ENCODE measurements at places on chromosomes 3 and 15. TPM values are rescaled to one million over a fixed set of nuclear protein-coding genes. Genes with fewer than 3 reads are reported as not detected.

DNA sequence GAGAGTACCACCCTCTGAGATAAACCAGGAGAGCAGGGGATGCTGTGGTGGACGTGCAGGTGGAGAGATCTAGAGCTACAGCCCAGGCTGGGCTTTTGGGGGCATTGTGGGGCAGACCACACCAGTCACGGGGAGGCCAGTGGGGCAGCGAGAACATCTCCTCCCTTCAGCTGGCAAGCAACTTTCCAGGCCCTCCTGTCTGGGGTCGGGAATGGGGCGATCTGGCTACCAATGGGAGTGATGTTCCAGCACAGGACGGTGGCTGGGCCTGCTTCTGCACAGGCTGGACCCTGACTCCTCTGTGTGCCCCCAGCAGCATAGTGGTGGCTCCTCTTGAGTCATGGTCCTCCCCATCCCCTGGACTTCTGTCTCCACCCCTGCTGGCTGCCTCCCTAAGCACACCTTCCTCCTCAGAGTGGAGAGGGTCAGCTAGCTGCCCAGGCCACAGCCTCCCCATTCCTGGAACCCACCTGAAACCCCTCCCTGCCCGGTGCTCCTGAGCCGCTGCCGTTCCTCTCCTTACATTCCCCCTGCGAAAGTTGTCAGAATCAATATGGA lies 16.1 kb downstream of the IRAK2 start:
- H3K27me3 ChIP-seq: no peaks in the 10 kb centered on the region
- no peak overlapping the region for H3K27ac ChIP-seq
- H3K4me1 ChIP-seq: peaks cover 3% of the 10 kb centered on the region
- H3K4me3 ChIP-seq: no peak overlapping the region
- no peaks in the 10 kb centered on the region for H3K36me3 ChIP-seq

DUOX1 gene
- 0.68 TPM for total RNA-seq

DNA sequence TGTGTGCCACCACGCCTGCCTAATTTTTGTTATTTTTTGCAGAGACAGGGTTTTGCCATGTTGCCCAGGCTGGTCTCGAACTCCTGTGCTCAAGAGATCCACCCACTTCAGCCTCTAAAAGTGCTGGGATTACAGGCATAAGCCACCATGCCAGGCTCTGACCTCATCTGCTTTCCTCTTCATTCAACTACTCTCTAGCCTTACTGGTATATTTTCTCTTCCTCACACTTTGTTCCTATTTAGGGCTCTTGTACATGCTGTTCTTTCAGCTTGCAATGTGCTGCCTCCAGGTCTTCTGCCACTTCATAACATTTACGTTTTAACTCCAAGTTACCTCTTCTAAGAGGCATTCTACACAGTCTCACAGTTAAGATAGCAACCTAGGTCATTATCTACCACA lies 34.9 kb downstream of the PIK3CB start:
- peaks cover 22% of the 10 kb centered on the region for H3K4me1 ChIP-seq
- no peak for DNase-seq
- no peaks in the 10 kb centered on the region for H3K36me3 ChIP-seq

DNA sequence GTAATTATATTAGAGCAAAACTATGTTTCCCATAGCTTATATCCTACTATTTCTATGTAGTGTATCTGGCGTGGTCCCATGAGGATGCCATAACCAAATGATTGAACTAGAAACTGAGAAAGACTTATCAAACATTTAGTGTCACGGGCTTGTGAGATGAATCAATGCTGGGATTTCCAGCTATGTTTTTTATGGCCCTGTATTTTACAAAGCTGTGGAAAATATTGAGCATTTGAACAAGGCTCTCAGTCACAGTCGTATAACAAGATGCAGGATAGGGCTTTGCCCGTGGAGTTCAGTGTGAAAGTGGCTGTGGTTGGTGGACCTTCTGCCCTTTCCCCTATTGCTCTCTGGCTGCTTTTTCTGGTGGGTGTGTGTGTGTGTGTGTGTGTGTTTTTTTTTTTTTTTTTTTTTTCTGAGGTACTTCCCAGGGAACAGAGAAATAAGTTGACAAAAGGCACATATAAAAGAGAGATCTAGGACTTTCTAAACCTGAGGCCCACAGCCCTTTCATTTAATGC lies 60.7 kb downstream of the CACNA1D start:
- no peak overlapping the region for H3K4me3 ChIP-seq
- H3K36me3 ChIP-seq: no peaks in the 10 kb centered on the region
- H3K27me3 ChIP-seq: no peaks in the 10 kb centered on the region
- no peak for DNase-seq
- H3K27ac ChIP-seq: no peak overlapping the region

MYO5C gene
- total RNA-seq: 0.85 TPM

DNA sequence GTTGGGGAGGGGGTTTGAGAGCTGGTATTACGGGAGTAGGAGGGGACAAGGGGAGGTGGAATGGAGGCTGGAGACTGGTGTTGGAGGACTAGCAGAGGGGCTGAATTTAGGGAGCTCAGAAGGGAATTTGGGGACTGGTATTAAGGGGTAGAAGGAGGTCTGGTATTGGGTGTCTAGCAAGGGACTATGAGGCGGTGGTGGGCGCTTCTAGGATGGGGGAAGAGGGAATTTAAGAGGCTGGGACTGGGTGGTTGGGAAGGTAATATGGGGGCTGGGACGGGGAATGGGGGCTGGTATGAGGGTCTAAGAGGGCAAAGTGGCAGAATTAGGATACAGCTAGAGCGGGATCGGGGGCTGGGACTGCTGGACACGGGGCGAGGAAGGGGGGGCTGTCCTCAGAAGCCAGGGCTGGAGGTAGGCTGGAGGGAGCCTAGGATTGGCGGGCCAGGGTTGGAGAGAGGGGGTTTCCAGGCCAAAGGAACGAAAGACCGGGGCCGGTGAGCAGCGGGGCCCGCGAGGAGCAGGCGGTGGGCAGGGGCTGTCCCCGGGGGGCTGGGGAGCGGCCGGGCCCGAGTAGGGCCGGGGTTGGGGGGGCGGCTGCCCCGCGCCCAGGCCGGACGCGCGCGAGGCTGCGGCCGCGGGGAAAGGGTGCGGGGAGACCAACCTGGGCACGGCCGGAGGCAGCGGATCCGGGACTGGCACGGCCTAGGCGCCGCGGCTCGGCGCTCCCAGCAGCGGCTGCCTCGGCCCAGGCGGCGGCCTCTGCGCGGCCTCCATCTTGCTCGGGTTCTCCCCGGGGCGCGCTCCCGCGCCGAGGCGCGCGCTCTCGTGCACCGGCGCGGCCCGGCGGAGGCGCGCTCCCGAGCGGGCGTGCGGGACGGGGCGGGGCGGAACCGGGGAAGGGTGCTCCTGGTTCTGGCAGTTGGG lies at the start of gene LHFPL4:
TSS of gene LHFPL4 (minus strand) at position 802 of the 927 bp plus-strand sequence. CDS start 1,143 bp downstream, outside the sequence.
- no peaks in the 10 kb centered on the region for H3K4me1 ChIP-seq
- H3K36me3 ChIP-seq: no peaks in the 10 kb centered on the region
- peaks cover 7% of the 10 kb centered on the region for H3K27me3 ChIP-seq
- no peak for DNase-seq

DNA sequence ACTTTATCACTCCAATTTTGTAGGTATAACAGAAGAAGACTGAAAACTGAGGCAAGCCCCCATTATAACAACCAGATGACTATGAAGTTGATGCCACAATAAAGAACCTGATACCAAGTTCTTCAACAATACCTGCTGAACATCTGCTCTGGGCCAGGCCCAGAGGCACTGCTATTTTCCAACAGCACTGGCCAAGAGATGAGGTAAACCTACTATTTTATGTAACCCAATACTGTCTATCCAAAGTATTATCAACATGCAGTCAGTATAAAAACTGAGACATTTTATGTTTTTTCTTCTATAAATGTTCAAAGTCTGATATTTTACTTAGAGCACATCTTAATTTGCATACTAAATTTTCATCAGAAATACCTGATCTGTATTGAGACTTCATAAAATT lies 6.1 kb downstream of the SPG11 start:
- H3K27ac ChIP-seq: peak overlapping the region; percentile 45
- H3K27me3 ChIP-seq: no peaks in the 10 kb centered on the region
- no peak for DNase-seq
- no peak overlapping the region for H3K4me3 ChIP-seq
- peaks cover 80% of the 10 kb centered on the region for H3K36me3 ChIP-seq

NKIRAS1 gene
- total RNA-seq: 18.7 TPM

DNA sequence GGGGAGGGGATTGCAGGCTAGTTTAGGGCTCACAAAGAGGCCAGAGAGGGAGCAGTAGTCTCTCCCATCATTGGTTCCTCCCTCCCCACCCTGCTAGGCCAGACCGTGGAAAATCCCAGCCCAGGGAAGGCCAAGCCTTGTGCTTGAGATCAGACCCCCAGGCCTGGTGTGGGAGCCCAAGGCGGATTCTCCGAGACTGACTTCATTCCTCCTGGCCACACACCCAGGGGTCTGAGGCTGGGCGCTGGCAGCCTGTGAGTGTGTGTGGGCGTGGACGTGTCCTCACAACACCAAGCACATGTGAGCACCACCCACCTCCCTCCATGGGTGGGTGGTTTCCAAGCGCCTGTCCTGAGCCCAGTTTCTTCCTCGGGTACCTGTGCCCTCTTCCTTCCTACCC lies 4.1 kb downstream of the LOXL1 start:
- H3K36me3 ChIP-seq: no peaks in the 10 kb centered on the region
- H3K27ac ChIP-seq: peak overlapping the region; percentile 73
- peaks cover 11% of the 10 kb centered on the region for H3K27me3 ChIP-seq
- H3K4me1 ChIP-seq: peaks cover 46% of the 10 kb centered on the region
- H3K4me3 ChIP-seq: peak overlapping the region; percentile 65
- DNase-seq: peak; percentile 53

GRCh38 chr15:30990446-30991254 lies 778 bp downstream of the MTMR10 start:
- peak overlapping the region; percentile 97 for H3K27ac ChIP-seq
- DNase-seq: no peak
- peaks cover 52% of the 10 kb centered on the region for H3K4me1 ChIP-seq
- peaks cover 27% of the 10 kb centered on the region for H3K36me3 ChIP-seq

DNA sequence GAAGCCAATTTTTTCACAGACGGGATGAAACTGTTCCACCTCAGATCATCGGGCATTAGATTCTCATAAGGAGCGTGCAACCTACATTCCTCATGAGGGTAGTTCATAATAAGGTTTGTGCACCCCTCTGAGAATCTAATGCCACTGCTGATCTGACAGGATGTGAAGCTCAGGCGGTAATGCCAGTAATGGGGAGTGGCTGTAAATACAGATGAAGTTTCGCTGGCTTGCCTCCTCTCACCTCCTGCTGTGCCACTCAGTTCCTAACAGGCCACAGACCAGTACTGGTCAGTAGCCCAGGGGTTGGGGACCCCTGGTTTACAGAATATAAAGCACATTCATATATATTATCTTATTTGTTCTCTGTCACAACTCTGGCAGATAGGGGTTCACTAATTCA lies 2.1 kb upstream of the LIMD1 start:
- H3K36me3 ChIP-seq: no peaks in the 10 kb centered on the region
- no peak overlapping the region for H3K27ac ChIP-seq
- no peak for DNase-seq
- no peak overlapping the region for H3K4me3 ChIP-seq

DNA sequence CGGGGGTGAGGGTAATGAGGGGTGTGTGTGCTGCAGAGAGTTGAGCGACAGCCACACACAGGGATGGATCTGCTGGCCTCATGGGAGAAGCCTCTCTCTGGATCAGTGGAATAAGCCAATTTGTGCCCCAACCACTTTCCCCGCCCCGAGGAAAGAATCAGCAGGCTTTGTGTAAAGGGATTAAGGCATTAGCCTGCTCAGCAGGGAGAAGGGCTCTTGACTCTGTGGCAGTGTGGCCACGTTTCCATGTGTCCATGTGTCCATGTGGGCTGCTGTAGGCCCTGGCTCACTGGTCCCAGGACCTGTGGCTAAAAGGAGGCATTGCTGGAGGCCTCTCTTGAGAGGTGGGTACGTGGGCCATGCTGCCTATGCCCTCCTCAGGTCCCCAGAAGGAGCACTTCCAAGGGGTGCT lies 104.7 kb downstream of the HMG20A start:
- H3K27me3 ChIP-seq: no peaks in the 10 kb centered on the region
- no peak for DNase-seq
- no peaks in the 10 kb centered on the region for H3K36me3 ChIP-seq
- H3K4me3 ChIP-seq: no peak overlapping the region

PSTPIP1 gene
- 1.4 TPM for total RNA-seq

- DNase-seq: no peak
- H3K36me3 ChIP-seq: peaks cover 59% of the 10 kb centered on the region
- no peak overlapping the region for H3K4me3 ChIP-seq
- H3K27me3 ChIP-seq: no peaks in the 10 kb centered on the region
- H3K4me1 ChIP-seq: peaks cover 6% of the 10 kb centered on the region
- H3K27ac ChIP-seq: no peak overlapping the region
Measured at GRCh38 chr15:58909616-58910015, 23.9 kb downstream of the SLTM start.

STAB1 gene
- total RNA-seq: 76.6 TPM

DNA sequence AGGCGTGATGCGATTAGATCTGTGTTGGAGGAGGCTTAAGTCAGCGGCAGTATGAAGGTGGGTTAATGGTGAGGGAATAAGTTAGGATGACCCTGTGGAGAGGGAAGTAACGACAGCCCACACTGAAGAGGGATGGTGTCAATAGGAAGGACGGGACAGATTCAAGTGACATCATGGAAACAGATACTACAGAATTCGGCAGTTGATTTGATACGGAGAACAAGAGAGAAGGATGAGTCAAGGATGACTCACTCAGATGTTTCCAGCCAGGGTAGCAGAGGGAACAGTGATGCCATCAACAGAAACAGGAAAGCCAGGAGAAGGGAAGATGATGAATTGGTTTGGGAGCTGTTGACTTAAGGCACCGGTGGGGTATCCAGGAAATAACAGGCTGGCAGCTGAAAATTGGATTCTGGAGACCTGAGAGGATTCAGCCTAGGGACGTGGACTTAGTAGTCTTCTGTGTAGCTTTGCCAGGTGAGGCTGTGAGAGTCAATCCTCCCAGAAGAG lies 38.0 kb downstream of the SHC4 start:
- no peak for DNase-seq
- no peak overlapping the region for H3K27ac ChIP-seq
- no peaks in the 10 kb centered on the region for H3K27me3 ChIP-seq
- no peaks in the 10 kb centered on the region for H3K4me1 ChIP-seq
- no peaks in the 10 kb centered on the region for H3K36me3 ChIP-seq

GRCh38 chr3:28936154-28936553 lies 344.7 kb upstream of the RBMS3 start:
- H3K4me1 ChIP-seq: peaks cover 13% of the 10 kb centered on the region
- no peaks in the 10 kb centered on the region for H3K27me3 ChIP-seq
- H3K36me3 ChIP-seq: no peaks in the 10 kb centered on the region
- no peak for DNase-seq
- no peak overlapping the region for H3K27ac ChIP-seq
- no peak overlapping the region for H3K4me3 ChIP-seq

CALML4 gene
- 0.28 TPM for total RNA-seq

GRCh38 chr15:74857082-74857655 lies 14.2 kb upstream of the ULK3 start:
- H3K27ac ChIP-seq: no peak overlapping the region
- no peak for DNase-seq
- no peak overlapping the region for H3K4me3 ChIP-seq
- no peaks in the 10 kb centered on the region for H3K27me3 ChIP-seq
- H3K4me1 ChIP-seq: peaks cover 42% of the 10 kb centered on the region

- H3K27ac ChIP-seq: no peak overlapping the region
- H3K27me3 ChIP-seq: no peaks in the 10 kb centered on the region
- H3K36me3 ChIP-seq: no peaks in the 10 kb centered on the region
- H3K4me3 ChIP-seq: no peak overlapping the region
- no peaks in the 10 kb centered on the region for H3K4me1 ChIP-seq
- no peak for DNase-seq
Measured at GRCh38 chr3:72919520-72919919, 31.7 kb downstream of the GXYLT2 start.

GRCh38 chr3:87488765-87489164 lies 212.4 kb upstream of the POU1F1 start:
- no peak overlapping the region for H3K27ac ChIP-seq
- no peaks in the 10 kb centered on the region for H3K4me1 ChIP-seq
- DNase-seq: no peak
- H3K36me3 ChIP-seq: no peaks in the 10 kb centered on the region
- H3K4me3 ChIP-seq: no peak overlapping the region

GRCh38 chr15:39497016-39497758 lies 83.7 kb upstream of the THBS1 start:
- no peaks in the 10 kb centered on the region for H3K36me3 ChIP-seq
- H3K4me3 ChIP-seq: no peak overlapping the region
- no peak overlapping the region for H3K27ac ChIP-seq
- no peaks in the 10 kb centered on the region for H3K4me1 ChIP-seq
- DNase-seq: no peak

All from heart right ventricle (tissue), 16 donors.